GM03348 (cell line): ENCODE measurements at places on chromosomes 5 and 9.

GRCh38 chr5:52838326-52839015, 50.8 kb downstream of the ITGA1 start:
- no peak for DNase-seq

DNA sequence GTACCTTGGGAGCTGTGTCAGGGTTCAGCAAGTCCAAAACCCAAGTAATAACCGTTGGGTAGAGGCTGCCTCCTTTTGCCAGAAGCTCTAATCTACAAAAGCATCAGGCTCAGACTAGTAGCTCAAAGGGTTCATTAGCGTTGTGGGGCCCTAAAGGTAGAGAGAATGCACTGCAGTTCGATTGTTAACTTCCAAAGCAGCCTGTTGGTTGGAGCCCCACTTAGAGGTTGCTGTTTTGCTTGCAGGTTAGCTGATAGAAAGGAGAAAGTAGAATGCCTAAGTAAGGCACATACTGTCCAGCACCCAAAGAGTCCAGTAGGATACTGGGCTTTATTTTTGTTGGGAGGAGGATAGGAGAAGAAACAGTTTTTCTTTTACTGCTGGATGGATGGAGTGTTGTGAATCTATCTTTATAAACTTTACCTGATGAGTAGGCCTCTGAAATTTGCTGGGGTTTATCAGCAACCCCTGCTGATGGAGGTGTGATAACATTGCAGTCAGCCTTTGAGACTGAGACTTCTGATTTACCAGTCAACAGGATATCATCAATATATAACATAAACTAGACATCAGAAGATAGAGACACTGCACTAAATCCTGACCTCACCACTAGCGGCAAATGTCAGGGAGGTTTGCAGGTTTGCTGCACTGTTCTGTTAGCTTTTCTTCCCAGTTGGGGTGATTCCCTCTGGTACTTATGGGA, 34.8 kb downstream of the ZNF131 start:
- DNase-seq = no peak

- no peak for DNase-seq
These were observed 387.7 kb downstream of the KDM4C start for GRCh38 chr9:7145361-7146069.

- no peak for DNase-seq
These were observed 15.3 kb upstream of the NOL6 start for GRCh38 chr9:33489066-33489465.

GRCh38 chr5:132283423-132284043, 10.7 kb upstream of the SLC22A4 start:
- DNase-seq = no peak

DNA sequence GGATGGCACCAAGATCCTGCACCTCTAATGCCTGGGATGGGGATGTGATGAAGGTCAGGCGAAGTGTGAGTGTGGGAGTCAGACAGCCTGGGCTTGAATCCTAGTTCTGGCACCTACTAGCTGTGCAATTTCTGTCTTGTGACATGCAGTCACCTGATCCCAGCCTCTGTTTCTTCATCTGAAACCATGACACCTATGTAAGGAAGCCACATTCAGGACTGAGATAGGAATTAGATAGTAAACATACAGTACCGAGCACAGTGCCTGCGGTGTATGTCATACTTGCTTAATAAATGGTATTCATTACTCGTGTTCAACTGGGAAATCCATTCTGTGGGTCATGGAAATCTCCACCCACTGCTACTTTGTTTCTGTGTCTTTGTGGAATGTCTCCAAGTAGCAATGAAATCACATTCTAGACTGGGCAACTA, 140.6 kb upstream of the STC2 start:
- no peak for DNase-seq

- DNase-seq = no peak
These were observed 331.8 kb upstream of the ITGA1 start for GRCh38 chr5:52455920-52456319.

- no peak for DNase-seq
These were observed 50.1 kb downstream of the COL27A1 start for GRCh38 chr9:114205171-114206015.

GRCh38 chr9:135701959-135702721, at the start of gene KCNT1:
Gene KCNT1, plus strand, starts transcription at chr9:135702185. Its CDS starts 74 bp downstream, at chr9:135702259.
- peak; percentile 97 for DNase-seq

DNA sequence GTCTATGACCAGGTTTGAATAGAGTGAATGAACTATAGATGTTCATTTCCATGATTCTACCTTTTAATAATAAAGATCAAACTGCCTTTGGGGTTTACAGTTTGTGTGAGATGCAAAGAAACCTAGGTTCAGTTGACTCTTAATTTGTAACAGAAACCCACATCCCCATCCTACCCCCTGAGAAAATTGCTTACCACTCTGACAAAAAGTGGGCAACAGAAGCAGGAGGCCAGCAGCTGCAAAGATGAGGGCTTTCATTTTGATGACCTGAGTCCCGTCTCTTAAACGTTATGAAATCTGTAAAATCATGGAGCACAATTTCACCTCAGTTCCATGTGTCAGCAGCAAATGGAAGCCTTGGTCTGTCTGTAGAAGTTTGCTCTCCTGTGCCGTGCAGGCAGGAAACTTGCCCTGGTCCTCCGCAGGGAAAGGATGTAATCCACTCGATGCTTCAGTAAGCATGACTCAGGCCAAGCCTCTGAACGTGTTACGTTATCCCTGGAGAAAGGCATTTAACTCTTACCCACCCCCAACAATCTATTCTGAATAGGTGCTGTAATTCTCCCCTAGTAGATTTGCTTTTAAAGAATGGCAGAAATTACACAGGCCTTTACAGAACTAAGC, at the start of gene F2RL2:
Gene F2RL2, minus strand, starts transcription at position 431 of the 624 bp plus-strand sequence. Its CDS starts 173 bp downstream, at position 258.
- DNase-seq = peak; percentile 8

- no peak for DNase-seq
These were observed 185.8 kb downstream of the GADD45G start for GRCh38 chr9:89790542-89791109.

DNA sequence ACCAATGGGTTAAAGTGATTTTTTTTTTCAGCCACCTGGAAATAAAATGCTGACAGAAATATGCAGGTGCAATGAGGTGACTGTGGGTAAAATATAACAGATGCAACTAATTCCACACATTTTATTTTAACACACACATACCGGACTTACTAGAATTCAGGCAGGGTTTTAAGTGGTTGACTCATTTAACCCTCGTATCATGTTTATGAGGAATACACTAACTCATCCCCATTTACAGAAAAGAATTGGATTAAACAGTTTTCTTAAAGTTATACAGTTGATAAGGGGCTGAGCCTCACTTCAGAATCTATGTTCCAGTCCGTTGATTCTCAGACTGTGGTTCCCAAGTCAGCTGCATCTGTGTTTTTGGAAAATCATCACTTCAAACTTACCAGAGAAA, 207.5 kb downstream of the CHSY3 start:
- no peak for DNase-seq

DNA sequence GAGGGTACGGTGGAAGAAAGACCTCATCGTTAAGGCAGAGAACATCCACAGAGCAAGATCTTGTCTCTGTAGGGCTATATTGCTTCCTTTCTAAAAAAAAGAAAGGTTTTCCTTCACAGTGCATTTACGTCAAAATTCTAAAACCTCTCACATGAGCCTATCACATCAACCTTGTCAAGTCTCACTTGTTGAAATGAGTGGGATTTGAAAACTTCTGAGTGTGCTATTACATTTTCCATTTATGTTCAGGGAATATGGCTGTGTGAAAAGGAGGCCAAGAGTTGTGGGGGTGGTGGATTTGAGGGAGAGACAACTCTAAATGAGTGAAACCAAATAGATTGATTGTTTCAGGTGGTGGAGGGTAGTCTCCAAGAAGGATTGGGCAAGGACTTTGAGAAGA, 147.1 kb upstream of the MPDZ start:
- no peak for DNase-seq

DNA sequence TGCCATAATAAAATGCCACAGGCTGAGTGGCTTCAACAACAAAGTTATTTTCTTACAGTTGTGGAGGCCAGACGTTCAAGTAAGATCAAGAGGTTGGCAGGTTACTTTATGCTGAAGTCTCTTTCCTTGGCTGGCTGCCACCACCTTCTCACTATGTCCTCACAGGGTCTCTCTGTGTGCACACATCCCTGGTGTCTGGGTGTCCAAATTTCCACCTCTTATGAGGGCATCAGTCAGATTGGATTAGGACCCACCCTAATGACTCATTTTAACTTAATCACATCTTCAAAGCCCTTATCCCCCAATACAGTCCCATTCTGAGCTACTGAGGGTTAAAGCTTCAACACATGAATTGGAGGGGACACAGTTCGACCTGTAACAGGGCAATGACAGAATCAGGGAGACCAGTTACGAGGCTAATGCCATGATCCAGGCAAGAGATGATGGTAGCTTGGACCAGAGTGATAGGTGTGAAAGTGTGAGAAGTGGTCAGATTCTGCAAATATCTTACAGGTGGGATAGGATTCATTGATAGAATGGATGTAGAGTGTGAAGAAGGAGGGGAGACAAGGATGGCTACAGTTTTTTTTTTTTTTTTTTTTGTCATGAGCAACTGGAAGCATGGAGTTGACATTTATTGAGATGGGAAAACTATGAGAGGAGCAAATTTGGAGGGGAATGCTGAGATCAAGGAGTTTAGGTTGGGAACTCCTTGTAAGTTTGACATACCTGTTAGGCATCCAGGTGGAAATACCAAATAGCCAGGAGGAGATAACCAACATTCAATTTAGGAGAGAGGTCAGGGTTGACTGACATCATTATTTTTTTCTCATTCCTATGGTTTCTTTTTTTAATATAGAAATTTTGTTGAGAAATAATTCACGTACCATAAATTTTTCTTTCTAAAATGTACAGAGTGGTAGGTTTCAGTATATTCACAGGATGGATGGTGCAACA, 39.6 kb upstream of the FGF1 start:
- no peak for DNase-seq

DNA sequence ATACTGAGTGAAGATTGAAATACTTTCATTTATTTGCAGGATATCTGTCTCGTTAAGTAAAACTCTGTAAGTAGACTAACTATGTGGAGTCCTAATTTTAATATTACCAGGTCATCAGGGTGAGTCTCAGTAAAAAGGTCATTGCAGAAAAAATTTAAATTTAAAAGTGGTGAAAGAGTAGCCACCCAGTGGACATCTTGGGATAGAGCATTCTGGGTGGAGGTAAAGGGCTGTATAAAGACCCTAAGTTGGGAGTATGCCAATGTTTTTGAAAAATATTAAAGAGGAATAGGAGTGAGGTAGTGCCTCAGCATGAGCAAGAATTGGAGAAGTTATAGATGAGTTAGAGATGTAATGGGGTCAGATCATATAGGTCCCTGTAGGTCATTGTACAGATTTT, 145.5 kb downstream of the HMHB1 start:
- DNase-seq = no peak

DNA sequence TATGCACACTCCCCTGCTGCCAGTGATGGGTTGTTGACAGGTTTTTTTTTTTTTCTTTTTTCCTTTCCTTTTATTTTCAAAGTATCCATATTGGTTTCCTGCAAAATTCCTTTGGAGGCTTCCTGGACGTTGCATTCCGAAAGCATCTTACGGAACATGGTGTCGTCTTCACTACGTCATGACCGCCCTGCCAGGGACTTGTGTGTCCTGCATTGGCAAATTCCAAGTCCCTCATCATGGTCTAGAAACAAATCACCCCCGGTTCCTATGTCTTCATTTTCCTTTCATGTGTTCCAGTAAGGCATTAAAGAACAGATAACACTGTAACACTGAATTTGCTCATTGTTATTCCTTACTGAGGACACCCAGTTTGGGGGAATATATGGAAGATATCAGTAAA, 35.0 kb upstream of the ADAMTSL1 start:
- DNase-seq = no peak

GRCh38 chr9:84301851-84302250, 38.7 kb downstream of the SLC28A3 start:
- no peak for DNase-seq

GRCh38 chr9:107173422-107174180, 109.5 kb upstream of the RAD23B start:
- DNase-seq = no peak

- peak; percentile 47 for DNase-seq
These were observed 4.5 kb downstream of the EGR1 start for GRCh38 chr5:138469540-138470321.

DNA sequence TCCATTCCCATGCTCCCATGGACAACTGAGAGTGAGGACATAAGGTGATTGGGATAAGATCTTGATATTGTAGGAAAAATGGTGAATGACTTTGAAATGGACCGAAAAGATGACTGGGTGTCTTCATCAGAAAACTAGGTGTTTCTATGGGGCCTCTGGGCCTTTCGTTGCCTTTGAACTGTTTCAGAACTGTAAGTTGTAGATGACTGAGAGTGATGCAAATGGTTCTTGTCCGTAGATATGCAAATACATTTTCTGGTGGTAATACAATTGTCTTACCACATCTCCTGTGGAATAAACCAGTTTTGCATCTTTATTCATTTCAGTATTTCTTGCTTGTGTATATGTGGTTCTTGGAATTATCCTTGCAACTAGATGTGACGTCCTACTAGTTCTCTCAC, 16.0 kb upstream of the TEX48 start:
- DNase-seq = no peak

- peak; percentile 45 for DNase-seq
These were observed 176.3 kb downstream of the C9orf152 start for GRCh38 chr9:110031511-110032173.

DNA sequence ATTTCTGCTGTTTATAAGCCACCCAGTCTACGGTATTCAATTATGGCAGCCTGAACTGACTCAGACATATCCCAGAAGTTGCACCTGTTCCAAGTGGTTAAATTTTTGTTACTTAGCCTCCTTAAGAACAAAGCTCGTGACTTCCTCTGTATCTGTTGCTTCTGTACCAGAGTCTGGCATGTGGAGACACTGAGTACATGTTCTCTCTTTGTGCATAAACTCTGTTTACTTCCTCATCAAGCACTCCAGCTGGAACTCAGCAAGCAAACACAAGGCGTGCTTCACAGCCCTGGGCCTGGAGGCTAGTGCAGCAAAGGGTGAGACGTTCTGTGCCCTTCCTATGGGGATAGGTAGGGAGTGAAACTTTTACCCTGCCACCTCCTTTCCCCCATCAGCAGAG, 19.0 kb downstream of the C9orf152 start:
- DNase-seq = no peak

- DNase-seq = no peak
These were observed 29.2 kb downstream of the PROP1 start for GRCh38 chr5:177966839-177967166.
